ENCODE measurements at places on chromosomes 12 and 14.

- no peak for DNase-seq
These were observed 120.7 kb upstream of the PCED1B start for GRCh38 chr12:46958599-46959290.

DNA sequence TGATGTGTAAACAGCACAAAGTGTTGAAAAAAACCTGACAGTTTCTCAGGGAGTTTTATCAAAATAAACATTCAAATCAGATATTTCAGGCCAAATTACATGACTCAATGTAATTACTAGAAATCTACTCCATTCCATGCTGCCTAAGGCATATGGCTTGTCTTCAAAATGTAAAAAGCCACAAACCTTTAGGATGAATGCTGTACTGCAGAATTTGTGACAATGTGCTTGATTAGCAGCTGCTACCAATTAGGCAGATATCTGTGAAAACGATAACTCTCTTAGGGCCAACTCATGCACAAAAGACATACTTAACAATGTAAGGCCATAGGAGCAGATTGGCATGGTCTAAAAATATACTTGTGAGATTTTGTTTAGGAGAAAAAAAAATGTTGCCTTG, 267.0 kb downstream of the DACT1 start:
- DNase-seq, result no peak

- DNase-seq, result no peak
These were observed 50.3 kb downstream of the ADAMTS20 start for GRCh38 chr12:43501703-43502102.

DNA sequence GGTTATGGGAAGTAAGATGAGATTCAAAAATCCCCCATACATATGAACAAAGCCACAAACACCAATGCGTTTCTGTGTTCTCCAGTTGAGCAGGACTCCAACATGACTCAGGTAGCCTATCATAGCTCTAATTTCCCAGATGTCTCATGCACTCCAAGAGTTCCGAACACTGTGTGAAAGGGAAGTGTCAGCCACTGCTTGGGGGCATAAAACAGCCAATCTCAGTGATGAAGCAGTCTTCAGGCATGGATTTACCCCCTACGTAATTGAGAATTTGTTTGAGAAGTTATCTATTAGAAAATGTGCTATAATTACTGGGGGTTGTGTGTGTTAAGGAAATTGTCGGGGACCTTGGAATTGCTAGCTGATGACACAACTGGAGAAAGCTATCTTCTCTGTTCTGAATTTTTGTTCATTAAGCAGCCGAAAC, 153.9 kb upstream of the AVPR1A start:
- no peak for DNase-seq

DNA sequence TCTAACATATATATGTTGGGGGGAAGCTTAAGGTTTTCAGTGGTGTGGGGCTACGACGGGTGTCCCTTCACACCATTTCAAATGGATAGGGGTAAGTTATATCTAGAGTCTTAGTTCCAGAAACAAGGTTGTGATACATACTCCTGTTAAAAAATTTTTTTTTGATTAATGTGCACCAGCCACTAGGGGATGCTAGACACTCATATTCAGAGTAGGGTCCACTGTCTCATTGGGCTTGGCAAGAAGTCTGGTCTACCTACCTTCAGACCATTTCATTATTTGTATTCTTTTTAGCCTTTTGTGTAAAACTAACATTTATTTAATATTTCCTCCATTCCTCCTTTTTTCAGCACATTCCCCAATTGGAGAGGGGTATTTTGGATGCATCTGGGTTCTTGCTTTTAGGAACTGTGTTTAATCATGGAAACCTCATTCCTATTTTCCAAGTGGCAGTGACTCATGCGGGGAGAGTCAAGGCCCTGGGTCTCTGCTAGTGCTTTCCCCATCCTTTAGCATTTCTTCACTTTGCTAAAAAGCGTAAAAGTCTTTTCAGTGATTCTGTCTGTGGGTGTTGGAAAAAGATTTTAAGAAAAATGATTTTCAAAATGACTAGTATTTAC, 33.4 kb downstream of the ANO4 start:
- no peak for DNase-seq

DNA sequence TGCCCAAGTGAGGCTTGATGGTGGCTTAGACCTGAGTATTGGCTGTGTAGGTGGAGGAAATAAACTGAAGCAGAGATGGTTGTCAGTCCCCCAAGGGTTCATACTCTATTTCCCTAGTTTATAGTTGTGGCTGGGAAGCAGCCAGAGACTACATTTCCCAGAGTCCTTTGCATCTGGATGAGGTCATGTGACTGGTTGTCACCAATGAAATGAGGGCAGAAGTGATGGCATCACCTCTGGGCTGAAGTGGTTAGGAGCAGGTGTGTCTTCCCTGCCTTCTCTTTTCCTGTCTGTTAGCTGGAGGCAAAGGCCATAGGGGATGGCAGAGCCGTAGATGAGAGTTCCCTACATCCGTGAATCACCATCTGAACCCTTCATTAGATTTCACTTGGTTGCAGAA, 16.3 kb upstream of the NOS1 start:
- no peak for DNase-seq

GRCh38 chr12:539540-540310, 80.0 kb downstream of the B4GALNT3 start:
- no peak for DNase-seq

- DNase-seq, result no peak
These were observed 210.7 kb upstream of the TMEM132C start for GRCh38 chr12:128056136-128056801.

DNA sequence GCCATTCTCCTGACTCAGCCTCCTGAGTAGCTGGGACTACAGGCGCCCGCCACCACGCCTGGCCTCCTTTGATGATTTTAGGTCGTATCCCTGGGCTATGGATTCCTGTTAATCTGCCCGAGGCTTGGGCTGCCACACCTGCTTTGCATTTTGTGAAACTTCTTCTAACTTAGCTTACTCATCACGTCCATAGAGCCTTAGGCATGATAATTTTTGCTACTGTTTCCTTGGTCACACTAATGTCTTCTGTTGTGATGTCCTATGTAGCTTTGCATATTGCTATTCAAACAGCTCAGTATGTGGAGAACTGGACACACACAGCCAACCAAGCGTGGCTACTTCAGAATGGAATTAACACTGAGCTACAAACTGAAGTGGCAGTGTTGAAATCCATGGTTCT, 47.5 kb upstream of the DDX11 start:
- no peak for DNase-seq

GRCh38 chr12:32947206-32948067, 50.9 kb upstream of the PKP2 start:
- no peak for DNase-seq

GRCh38 chr14:58772794-58773620, 135.2 kb downstream of the DACT1 start:
- DNase-seq, result no peak

DNA sequence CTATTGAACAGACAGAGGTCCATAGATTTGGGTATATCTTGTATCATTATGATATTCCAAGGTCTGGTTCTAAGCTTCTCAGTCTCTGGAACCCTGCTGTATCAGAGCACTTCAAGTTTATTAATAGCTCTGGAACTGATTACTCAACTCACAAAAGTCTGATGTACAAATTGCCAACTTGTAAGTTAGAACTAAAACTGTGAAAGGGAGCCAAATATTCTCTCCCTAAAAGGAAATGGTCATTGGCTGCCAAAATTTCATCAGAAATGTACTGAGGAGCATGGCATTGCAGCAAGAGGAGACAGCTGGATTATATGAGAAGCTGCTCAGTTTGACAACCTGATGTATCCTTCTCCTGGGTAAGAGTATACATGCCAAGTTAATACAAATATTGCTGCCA, 828.8 kb upstream of the SEL1L start:
- no peak for DNase-seq

- no peak for DNase-seq
These were observed 745.8 kb downstream of the SLC6A15 start for GRCh38 chr12:84166812-84167211.

- DNase-seq, result no peak
These were observed 2.6 kb downstream of the GPR68 start for GRCh38 chr14:91241863-91242262.

GRCh38 chr14:20609215-20610001, 18.2 kb upstream of the RNASE12 start:
- DNase-seq, result no peak

GRCh38 chr12:6361834-6362233, 13.5 kb downstream of the SCNN1A start:
- DNase-seq, result no peak

- DNase-seq, result no peak
These were observed 1.5 kb downstream of the MYF6 start for GRCh38 chr12:80708975-80709328.
